Left renal pelvis (tissue), 4 donors: ENCODE measurements at places on chromosomes 16 and 17.
A peak's percentile ranks its signal among the peaks of the same experiment; 100 is the strongest.

- no peak for DNase-seq
These were observed 180.2 kb downstream of the RPTOR start for GRCh38 chr17:80724775-80725266.

DNA sequence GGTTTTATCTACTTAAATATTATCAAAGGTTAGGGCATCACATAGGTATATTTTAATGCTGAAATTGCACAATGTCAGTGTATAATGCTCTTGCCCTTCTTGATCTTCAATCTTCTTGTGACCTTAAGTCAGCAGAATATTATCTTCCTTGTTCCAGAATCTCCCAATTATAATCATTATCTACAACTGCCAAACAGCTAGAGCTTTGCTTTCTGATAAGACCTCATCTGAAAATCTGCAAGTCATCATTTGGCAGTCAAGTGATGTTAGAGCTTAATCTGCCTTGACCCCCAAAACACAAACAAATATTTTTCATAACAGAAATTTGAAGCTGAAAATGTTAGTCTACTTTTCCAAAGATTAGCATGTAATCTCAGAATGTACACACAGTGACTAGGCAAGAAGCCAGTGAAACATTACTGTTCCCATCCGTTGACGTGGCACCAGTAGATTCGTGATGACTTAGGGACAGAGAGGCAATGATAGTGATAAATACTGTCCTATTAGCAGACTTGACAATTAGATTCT, 19.8 kb downstream of the REXO5 start:
- no peak for DNase-seq

DNA sequence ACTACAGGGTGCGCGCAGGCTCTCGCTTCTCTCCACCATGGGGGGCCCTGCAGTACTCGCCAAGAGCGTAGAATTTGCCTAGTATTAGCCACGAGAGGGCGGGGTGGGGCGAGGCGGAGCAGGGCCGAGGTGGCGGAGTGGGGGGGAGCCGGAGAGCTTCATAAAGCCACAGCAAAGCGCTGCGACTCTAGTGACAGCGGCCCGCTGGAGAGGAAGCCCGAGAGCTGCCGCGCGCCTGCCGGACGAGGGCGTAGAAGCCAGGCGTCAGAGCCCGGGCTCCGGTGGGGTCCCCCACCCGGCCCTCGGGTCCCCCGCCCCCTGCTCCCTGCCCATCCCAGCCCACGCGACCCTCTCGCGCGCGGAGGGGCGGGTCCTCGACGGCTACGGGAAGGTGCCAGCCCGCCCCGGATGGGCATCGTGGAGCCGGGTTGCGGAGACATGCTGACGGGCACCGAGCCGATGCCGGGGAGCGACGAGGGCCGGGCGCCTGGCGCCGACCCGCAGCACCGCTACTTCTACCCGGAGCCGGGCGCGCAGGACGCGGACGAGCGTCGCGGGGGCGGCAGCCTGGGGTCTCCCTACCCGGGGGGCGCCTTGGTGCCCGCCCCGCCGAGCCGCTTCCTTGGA, at the start of gene TBX21:
Gene TBX21 (plus strand): TSS at position 190 of the 627 bp plus-strand sequence. CDS start 219 bp downstream, at position 409.
- peak; percentile 35 for DNase-seq

DNA sequence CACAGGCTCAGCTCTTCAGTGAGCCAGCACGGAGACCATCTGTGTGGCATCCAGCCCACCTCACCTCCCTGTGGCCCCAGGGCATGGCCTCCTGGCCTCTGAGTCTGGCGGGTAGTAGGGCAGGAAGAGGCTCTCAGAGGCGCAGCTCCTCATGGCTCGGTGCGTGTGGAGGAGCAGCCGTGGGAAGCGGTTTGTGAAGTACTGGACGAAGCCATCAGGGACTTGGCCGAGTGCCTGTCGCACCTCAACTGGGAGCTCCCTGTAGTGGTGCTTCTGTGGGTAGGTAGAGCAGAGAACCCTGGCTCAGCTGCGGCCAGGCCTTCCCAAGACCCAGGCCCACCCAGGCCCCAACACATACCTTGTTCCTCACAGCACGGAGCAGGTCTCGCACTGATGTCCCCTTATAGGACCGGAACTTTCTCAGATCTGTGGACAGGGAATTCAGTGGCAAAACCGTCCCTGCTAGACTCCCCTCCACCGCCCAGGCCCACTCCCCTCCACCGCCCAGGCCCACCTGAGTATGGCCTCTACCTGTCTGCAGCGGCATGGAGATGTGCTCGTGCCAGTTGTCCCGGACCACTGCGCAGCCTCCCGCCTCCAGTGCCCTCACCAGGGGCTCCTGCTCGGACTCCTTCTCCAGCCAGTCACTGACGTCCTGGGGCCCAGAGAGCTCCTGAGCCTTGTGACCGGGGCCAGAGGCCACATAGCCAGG, 12.2 kb downstream of the PLK1 start:
- DNase-seq: no peak

- DNase-seq: no peak
These were observed 30.1 kb downstream of the HOXB1 start for GRCh38 chr17:48500435-48501426.

DNA sequence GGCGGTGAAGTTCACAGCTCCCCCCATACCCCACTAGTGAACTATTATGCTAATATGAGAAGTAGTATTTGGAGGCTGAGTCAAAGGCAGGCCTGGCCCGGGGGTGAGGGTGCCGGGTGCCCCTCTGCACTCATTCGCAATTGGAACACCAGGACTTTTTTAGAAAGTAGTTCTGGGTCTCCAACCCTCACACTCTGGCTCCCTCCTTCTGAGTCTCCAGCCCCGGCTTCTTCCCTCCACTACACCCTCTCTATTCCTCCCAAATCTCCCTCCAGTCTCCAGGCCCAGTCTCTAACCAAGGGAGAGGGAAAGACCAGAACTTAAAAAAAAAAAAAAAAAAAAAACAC, 11.3 kb upstream of the HOXB2 start:
- no peak for DNase-seq
